AG09319 (cell line): ENCODE measurements at places on chromosomes 4 and X.

- DNase-seq: no peak
Observed at GRCh38 chr4:9921326-9921725, 100.0 kb downstream of the SLC2A9 start.

DNA sequence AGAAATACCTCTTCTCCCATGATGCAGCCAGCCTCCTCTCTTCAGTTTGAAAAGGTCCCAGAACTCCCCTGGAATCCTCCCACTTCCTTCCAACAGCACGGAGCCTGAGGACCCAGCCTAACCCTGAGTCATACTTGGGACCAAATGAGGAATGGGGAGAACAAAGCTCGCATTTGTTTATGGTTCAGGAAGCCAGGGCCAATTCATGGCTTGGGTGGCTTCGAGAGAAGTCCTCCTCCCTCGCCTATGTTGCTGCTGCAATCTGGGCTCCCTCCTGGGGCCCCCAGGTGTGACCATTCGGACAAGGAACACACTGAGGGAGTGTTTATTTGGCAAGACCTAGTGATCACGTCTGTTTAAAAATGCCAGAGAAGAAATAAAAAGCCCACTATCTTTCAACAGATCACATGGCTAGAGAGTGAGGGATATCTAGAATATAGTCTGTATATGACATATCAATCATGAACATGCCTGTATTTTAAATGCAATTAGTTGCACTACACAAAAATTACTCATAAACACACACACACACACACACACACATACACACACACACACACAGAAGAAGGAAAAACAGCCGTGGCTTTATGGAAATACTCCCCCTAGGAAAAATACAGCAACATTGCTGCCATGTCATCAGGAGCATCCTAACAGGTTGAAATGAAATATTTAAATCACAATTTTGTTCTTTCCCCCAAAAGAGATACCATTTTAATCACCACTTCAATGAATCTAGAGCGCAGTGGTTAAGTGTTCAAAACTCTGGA is 155.7 kb upstream of the MAP3K15 start:
- DNase-seq: peak; percentile 55

GRCh38 chr4:171812665-171813525 is at the start of gene GALNTL6:
TSS of gene GALNTL6 (plus strand) at chr4:171813404.
- no peak for DNase-seq

- DNase-seq: no peak
Observed at GRCh38 chrX:77415161-77415560, 32.0 kb upstream of the FGF16 start.

GRCh38 chr4:146049802-146050201 is 111.2 kb upstream of the ZNF827 start:
- no peak for DNase-seq

GRCh38 chr4:156614536-156614935 is 357.1 kb downstream of the PDGFC start:
- no peak for DNase-seq

DNA sequence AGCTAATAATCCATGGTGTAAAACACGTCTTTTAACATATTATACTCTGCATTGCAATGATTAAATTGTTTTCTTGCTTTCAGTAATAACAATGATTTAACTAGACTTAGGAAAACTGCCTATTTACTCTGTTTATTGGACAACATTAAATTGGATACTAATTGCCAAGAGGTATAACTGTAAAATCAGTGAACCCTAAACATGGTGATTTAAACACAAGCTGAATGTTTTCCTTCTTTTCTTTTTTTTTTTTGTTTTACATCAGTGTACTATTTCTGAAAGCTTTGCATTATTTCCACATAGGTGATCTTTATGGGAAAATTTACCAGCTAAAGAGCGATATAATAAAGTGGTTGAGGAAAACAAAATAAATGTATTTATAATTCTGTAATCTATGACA is 276.7 kb downstream of the PCDH7 start:
- no peak for DNase-seq

DNA sequence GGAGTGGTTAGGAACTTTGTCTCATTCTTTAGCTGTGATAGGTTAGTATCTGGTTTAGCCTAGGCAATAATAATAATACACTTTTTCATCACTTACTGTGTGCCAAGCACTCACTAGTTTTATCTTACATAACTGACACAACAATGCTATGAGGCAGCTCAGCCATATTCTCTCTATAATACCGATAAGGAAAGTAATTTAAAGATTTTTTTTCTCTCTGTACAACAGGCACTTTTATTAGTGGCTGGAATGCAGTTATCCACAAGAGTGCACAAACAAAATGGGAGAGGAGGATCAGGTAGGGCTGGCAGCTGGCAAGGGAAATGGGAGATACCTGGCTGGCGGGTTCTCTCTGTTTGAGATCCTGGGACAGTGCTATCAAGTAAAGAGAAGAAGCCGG is 7.6 kb downstream of the RELL1 start:
- DNase-seq: no peak

DNA sequence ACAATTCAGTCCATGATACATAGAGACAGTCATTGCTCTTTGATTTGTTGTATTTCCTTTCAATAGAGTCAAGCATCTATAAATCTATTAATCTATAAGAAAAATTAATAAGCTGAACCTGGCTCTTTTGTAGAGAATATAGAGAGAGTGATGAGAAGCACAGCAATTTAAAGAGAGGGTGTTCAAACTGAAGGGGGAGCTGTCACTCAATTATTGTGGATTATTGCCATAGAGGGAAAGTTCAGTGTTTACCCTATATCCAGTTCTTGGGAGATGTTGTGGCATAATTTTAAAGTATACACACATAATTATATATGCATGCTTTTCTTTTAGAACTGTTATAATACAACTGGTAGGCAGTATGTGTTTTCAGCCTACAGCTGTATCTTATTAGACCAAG is 1469.0 kb upstream of the PABPC4L start:
- DNase-seq: no peak

- DNase-seq: no peak
Observed at GRCh38 chrX:37666516-37666915, 19.1 kb upstream of the XK start.

DNA sequence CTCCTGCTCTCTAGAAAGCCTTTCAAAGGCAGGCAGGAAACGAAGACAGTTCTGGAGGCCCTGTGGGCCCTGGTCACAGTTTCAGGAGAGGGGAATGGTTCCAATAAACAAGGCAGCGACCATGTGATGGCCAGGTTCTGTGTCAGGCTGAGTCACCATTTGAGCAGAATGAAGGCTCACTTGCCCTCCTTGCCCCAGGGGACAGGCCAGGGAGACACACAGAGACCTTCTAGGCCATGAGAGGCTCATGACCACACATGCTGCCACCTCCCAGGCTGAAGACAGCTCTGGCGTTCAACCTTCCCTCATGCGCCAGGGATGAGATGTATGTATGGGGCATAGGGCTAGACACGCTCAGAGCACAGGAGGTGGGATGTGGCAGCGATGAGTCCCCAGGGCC is 22.9 kb upstream of the TRIM2 start:
- no peak for DNase-seq

GRCh38 chr4:143356493-143356892 is 19.8 kb downstream of the GAB1 start:
- DNase-seq: no peak

GRCh38 chr4:108425988-108426387 is 194.4 kb upstream of the RPL34 start:
- DNase-seq: no peak

GRCh38 chr4:38119668-38120385 is 159.6 kb downstream of the PTTG2 start:
- DNase-seq: peak; percentile 59

GRCh38 chr4:52964011-52964410 is 101.9 kb downstream of the RASL11B start:
- DNase-seq: no peak

GRCh38 chrX:7143941-7144525 is 3.5 kb upstream of the STS start:
- no peak for DNase-seq

GRCh38 chrX:404656-405055 is 17.9 kb upstream of the PPP2R3B start:
- DNase-seq: no peak

- DNase-seq: no peak
Observed at GRCh38 chrX:18620349-18620748, 51.6 kb downstream of the RS1 start.

- DNase-seq: no peak
Observed at GRCh38 chrX:152992115-152992514, 1.8 kb downstream of the PNMA5 start.

GRCh38 chr4:184261246-184261645 is 43.6 kb upstream of the ENPP6 start:
- DNase-seq: no peak

DNA sequence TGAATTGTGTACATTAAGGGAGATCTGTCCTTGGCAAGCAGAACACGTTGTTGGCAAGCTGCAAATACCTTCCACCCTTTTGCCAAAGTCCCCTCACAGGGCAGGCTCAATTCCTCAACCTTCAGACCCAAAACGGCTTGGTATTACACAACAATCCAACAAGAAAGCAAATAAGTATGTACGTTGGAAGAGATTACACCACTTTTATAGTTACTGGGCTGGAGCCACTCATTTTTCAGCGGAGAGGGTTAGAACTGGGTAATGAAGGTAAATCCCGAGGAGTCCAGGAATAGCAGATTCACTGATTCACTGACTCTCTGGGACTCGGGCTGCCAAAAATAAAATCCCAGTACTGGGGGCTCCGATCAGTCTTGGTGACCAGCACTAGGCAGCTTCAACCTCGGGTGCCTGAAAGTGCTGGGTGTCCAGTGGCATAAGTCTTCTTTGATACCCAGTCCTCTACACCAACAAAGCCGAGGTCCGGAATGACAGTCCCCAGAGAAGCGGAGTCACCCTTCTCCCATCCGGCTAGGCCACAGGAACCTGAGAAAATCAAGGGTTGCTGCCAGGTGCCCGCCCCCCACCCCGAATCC is 587 bp downstream of the TIMM8A start:
- DNase-seq: no peak

DNA sequence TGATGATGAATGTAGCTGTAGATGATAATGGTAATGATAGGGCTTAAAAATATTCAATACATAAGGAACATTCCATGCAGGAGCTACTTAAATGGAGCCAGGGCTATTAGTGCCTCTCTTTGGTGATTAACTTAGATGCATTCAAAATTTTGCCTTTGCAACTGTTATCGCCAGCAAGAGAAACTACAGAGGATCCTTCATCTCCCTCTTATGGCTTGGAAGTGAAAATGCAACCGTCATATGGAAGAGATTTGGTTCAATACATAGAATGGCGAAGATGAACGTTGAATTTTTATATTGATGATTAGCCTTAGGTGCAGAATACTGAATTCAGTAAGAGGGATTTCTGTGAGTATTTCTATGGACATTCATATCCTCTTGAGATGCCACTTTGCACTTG is 134.5 kb upstream of the NLGN4X start:
- DNase-seq: no peak

DNA sequence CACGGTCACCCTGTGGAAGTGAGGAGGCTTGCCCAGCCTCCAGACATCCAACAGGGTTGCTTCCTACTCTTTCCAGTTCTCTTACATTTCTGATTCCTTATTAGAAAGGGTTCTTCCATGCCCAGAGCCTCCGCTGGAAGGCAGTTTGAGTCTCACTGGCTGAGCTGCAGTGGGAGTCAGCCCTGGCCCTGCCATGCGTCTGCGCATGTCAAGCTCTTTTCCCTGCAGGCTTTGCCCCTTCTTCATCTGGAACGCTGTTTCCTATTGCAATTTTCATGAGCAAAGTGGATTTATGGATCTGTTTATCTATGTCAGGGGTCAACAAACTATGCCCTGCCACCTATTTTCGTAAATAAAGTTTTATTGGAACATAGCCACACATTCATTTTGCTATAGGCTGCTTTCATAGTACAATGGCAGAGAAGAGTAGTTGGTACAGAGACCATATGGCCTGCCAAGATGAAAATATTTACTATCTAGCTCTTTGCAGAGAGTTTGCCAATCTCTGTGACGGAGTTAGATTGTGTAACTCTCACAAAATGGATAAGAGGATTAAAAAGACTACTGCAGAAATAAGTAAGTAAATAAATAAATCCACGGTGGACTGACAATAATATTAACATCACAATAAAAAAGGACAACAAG is 3.9 kb upstream of the CHRNA9 start:
- DNase-seq: no peak

GRCh38 chr4:126630230-126630629 is 1002.5 kb upstream of the INTU start:
- no peak for DNase-seq

DNA sequence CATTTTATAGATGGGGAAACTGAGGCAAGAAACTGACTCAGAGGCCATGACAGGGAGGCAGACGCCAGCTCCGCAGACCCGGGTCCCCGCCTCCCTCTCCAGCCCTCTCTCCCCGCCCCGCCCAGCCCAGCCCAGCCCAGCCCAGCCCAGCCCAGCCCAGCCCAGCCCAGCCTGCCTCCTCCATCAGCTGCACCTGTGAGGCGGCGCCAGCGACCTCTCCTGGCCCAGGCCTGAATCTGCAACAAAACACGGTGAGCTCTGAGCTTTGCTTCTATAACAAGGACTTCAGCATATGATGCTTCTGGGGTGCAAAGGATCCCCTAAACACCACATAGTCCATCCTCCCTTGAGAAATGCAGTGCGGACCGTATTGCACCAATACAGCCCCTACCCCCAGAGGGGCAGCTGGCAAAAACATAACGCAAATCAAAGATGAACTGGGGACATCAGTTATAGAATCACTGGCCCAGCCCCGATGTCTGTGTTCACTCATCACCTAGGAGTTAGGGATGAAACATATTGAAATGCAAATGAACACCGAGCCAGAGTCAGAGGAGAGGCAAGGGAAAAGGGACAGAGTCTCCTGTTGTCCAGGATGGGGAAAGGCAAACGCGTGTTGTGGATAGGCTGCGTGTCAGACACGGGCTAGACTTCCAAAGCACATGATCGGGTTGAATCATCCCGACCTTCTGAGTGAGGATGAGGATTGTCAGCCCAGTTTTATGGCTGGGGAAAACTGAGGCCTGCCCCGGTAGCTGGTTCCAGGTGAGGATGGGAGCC is 216.1 kb upstream of the PSAPL1 start:
- no peak for DNase-seq

- no peak for DNase-seq
Observed at GRCh38 chrX:115652221-115652620, 91.2 kb downstream of the PLS3 start.

DNA sequence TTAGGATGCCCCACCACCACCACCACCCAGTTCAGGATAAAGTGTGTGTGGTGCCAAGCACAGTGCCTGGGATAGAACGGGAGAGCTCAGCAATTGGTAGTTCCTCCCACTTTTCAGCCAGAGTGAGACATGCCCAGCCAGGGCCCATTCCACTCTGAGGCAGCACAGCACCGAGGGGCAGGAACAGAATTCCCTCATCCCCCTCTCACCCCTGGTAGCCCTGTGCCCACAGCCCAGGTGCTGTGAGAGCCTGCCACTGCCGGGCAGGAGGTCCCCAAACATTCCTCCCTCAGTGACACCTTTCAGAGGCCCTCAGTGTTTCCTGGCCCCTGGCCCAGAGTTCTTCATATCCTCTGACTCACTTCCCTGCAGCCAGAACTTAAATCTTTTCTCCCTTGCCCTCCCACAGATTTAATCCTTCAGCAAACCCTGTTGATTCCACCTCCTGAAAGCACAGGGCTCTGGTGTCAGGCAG is 8.1 kb downstream of the RIPPLY1 start:
- no peak for DNase-seq
